ENCODE measurements at places on chromosomes 4 and X.

GRCh38 chrX:6674734-6675133, 139.8 kb upstream of the VCX3A start:
- DNase-seq = no peak

DNA sequence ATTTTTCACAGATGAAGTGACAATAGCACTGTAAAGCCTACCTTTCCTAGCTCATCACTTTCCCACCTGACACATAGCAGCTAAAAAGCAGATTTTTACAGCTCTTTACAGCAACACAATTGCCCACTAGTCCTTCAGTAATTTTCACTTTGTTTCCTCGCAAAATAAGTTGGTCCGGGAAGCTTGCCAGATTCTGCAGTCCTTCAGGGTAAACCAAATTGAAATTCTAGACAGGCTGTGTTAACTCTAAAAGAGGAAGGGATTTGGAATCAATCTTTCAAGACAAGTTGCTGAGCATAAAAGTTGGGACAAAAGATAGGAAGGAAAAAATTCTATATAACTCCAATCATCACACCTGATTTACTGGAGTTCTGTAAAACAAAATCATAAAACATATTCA, 8.7 kb downstream of the C1QTNF7 start:
- DNase-seq = no peak

- no peak for DNase-seq
These were observed 39.1 kb downstream of the LAMP2 start for GRCh38 chrX:120429776-120430540.

DNA sequence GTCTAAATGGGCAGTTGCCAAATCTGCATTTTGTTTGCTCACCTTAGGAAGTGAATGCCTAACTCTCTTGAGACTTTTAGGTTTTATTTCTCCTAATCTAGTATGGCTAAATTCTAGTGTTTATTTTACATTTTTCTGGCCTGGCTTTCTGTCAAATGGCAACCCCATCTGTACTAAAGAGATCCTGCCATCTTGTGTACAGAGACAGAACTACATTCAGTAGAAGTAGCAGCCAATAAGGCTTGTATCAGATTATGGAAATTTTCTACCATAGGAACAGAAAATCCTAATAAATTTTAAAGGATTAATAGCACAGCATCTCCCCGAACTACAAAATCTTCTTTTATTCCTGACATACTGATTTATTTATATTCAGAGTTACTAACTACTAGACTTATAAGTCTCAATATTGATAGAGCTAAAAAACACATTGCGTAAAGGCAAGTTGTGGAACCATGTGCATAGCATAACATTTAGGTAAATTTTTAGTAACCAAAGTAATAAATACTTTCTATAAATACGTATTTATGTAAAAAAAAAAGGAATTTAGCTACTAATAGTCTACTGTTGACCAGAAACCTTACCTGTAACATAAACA, 45.5 kb downstream of the TMEM144 start:
- peak; percentile 18 for DNase-seq

DNA sequence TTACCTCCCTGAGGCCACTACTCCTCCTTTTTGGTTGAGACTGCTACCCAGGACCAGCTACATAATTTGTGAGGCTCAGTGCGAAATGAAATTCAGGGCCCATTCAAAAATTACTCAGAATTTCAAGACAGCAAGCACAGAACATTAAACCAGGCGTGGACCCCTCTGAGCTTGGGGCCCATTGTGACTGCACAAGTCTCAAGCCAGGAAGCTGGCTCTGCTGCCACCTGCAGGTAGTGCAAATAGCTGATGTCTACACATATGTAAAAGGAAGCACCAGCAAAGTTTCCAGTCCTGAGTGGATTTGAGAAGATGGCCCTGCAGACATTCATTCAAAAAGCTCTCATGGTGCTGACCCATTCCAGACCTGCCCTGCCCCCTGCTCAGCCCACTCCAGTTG, 213.4 kb upstream of the LNX1 start:
- no peak for DNase-seq

GRCh38 chrX:126825566-126826193, 6.2 kb downstream of the PRR32 start:
- no peak for DNase-seq

- no peak for DNase-seq
These were observed 877 bp downstream of the JAKMIP1 start for GRCh38 chr4:6199422-6199921.

DNA sequence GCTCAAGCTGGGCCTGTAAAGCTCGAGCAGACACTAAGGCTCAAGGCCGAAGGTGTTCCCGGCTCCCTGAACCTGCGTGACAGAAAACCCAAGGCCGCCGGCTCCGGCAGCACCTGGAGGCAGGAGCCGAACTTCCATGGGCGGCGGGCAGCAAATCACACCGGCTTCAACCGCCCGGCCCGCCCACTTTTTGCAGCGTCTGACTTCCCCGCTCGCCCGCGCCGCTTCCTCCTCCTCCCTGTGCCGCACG, 940 bp upstream of the NSD2 start:
- DNase-seq = peak; percentile 42

DNA sequence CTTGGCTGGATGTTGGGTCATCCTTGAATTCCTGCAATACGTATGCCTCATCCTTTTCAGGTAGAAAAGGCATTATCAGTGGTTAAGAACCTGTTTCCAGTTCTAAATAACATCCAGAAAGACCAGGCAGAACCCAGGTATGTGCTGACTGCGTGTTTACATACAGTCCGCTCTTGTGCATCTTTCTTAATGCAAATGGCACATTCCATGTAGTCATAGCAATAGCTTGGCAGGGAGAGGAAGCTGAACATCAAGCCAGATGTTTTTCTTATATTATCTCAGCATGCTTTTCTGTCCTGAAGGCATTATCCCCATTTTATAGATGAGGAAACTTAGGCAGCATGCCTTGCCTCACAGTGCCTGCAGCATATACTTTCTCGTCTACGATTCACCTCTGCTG, 2.1 kb downstream of the DCLK2 start:
- no peak for DNase-seq

DNA sequence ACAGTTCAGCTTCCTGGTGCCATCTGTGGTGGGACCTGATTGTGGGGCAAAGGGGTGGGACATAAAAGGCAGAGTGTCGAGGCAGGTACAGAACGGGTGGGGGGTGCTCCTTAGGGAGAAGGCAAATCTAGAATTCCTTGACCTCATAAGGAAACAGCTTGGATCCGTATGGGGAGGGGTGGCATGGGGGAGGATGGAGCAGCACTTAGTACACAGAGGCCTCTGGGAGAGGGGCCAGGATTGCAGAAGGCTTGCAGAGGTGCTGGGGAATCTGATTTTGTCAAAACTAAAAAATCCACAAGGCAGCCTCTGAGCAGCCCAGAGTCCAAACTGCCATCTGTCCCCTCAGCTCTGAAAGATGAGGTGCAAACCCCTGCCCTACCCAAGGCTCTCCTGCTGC, 2.3 kb upstream of the EMD start:
- no peak for DNase-seq

GRCh38 chr4:176090115-176090514, 24.5 kb downstream of the WDR17 start:
- no peak for DNase-seq

- DNase-seq = no peak
These were observed 95.5 kb downstream of the PCDH7 start for GRCh38 chr4:30815685-30816084.

- no peak for DNase-seq
These were observed 2.8 kb downstream of the FGFBP1 start for GRCh38 chr4:15935504-15936402.

DNA sequence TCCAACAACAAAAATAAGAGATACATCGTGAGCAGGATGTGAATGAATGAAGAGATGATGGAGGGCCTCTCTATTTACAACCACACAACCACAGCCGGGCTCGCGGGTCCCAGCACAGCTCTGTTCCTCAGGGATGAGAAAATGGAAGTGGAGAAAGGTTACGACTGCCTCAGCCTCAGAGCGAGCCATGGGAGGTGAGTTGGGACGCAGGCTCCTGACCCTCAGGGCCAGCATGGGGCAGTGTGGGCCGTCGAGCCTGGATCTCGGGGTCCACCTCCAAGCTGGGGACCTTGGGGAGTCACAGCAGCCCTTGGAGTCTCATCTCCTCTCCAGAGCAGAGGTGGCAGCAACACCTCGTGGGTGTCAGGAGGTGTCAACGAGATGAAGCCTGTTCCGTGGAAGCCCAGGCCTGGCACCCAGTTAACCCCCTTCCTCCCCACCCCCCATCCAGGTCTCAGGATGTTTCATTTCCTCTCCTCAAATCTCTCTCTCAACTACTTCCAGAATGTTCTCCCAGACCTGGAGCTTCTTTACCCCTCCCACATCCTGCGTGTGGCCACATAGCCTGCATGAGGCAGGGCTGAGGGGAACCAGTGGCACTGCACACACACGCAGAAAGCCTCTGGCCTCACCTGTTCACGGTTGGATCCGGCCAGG, 25.9 kb downstream of the C4orf50 start:
- no peak for DNase-seq

DNA sequence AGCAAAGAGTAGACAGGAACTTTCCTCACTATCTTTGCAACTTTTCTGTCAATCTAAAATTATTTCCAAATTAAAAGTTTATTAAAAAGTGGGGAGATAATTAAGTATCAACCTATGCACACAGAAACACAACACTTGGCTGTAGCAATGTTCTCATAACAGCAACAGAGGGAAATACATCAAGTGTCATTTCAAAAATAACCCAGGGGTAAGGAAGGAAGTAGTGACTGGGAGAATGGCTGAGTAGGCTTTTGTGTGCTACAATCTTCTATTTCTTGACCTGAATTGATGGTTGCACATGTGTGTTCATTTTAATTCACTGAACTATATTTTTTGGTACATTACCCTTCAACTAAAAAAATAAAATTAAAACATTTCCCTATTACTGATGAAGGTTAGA, 67.5 kb downstream of the ABCG2 start:
- no peak for DNase-seq

- peak; percentile 10 for DNase-seq
These were observed 100.5 kb upstream of the TBC1D9 start for GRCh38 chr4:140856621-140857062.

DNA sequence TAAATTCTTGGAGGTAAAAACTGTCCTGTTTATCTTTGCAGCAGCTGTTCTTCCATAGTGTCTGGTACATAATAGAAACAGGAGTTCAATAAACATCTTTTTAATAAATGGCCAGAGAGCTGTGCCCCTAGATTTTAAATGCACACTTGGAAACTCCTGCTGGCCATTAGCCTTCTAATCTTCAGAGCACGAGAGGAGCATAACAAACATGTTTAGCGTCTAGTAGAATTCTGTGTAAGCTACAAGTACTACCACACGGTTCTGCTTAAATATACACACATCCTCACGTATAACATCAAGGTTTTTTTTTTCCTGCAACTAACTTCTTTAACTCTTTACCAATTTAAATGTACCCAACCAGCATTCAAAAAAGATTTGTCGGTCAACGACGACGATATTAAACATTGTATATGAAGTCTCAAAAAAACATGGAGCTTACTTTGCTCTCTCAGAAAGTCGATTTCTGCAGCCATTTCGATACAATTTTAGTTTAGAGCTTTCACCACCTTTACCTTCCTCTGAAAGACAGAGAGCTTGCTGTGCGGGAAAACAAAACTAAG, 628 bp downstream of the SCLT1 start:
- DNase-seq = no peak

DNA sequence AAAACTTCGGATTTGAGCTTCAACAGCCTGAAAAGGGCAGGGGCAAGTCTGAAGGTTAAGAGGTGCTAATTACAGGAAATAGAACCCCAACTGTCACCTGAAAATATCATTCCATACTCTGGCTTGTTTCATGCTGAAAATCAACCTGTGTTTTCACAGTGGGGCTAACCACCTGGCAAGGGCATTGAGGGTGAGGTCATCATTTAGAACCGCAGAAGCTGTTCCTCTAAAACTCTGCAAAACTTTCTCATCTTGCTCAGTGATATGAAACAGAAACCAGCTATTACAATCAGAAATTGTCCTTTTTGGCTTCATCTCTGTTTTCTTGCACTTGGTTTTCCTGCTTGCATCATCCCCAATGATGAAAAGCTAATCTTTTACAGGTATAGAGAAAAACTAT, 247.6 kb downstream of the DCLK2 start:
- no peak for DNase-seq

- no peak for DNase-seq
These were observed 64.3 kb downstream of the NHSL2 start for GRCh38 chrX:71974916-71975315.

- no peak for DNase-seq
These were observed 130.4 kb downstream of the ARHGAP6 start for GRCh38 chrX:11535156-11535919.

GRCh38 chrX:40897718-40898270, 162.5 kb upstream of the MED14 start:
- DNase-seq = no peak

GRCh38 chrX:928606-929005, 283.8 kb downstream of the CRLF2 start:
- DNase-seq = no peak

DNA sequence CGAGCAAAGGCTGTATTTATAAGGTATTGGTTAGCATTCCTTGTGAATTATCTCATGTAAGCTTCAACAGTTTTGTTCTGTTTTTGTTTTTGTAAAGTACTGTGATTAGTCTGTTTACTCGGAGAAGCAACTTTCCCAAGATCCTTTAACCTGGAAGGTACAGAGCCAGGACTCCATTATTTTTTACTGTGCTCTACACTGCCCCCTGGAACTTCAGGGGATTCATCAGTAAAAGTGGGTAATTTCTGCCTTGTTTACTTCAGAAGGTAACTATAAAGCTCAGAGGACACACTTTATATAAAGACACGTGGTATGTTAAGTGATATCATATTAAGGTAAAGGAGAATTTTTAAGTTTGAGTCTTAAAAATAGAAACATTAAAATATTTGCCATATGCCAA, 124.9 kb downstream of the IQCM start:
- no peak for DNase-seq

GRCh38 chr4:88382621-88383020, 4.0 kb downstream of the HERC6 start:
- no peak for DNase-seq

DNA sequence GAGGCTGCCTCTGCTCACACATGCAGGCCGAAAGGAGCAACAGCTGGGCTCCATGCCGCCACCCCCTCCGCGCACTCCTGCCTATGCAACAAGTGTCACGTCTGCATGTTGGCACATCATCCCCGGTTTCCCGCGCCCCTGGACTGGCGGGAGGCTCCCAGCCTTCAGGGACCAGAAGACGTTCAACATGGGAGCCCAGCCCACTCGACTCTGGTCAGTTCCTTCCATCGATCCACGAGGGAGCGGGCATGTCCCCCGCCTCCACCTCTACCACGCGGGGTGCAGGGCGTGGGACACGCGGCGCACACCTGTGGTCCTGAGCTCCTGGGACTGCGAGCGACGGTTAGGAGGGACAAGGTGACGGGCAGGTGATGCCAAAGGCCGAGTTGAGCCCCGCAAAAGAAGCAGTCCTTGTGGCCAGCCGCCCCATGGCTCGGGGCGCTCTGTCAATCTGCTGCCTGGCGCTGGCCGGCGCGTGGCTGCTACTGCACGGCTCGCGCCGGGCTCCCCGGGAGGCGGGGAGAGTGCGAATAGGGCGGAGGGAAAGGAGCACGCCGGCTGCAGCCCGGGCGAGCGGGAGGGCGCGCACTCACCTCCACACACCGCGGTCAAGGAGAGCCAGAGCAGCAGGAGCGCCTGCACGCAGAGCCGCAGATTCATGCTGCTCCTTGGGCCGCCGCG, 645 bp downstream of the APLN start:
- no peak for DNase-seq
